Mucosa of gallbladder (tissue), 1 donor: ENCODE measurements at places on chromosomes 6 and 20. TPM values are rescaled to one million over a fixed set of nuclear protein-coding genes. Genes with fewer than 3 reads are reported as not detected.

Gene HCK
- total RNA-seq, result 11.7 TPM

Gene SLC25A27
- total RNA-seq, result 28.9 TPM

Gene LY6G6D
- not detected for total RNA-seq

GRCh38 chr6:149545258-149545753 lies 537 bp downstream of the PPIL4 start:
- DNase-seq, result peak; percentile 17

GRCh38 chr6:118808793-118809638 lies 84.9 kb upstream of the ASF1A start:
- DNase-seq, result no peak

GRCh38 chr20:4472906-4473305 lies 248.8 kb upstream of the PRND start:
- no peak for DNase-seq

- DNase-seq, result no peak
These were observed 79.0 kb upstream of the POPDC3 start for GRCh38 chr6:105258816-105259215.

DNA sequence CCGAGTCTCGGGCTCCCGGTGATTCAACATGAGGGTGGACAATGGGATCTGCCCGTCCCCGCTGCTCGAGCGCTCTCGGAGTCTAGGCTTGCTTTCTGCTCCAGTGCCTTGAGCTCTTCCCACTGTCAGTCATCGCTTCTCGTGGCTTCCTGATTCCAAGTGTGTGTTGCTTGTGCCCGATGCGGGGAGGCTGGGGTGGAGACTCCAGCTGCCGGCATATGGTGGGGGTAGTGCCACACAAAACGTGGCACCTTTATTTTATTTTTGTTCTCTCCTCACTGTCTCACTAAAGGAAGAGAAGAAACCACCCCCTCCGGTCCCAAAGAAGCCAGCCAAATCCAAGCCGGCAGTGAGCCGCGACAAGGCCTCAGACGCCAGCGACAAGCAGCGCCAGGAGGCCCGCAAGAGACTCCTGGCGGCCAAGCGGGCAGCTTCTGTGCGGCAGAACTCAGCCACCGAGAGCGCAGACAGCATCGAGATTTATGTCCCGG lies 14.8 kb upstream of the MYL9 start:
- DNase-seq, result no peak

GRCh38 chr20:6051505-6051904 lies 2.4 kb downstream of the LRRN4 start:
- DNase-seq, result no peak

- DNase-seq, result no peak
These were observed 168.5 kb downstream of the MYLK4 start for GRCh38 chr6:2582268-2582667.

DNA sequence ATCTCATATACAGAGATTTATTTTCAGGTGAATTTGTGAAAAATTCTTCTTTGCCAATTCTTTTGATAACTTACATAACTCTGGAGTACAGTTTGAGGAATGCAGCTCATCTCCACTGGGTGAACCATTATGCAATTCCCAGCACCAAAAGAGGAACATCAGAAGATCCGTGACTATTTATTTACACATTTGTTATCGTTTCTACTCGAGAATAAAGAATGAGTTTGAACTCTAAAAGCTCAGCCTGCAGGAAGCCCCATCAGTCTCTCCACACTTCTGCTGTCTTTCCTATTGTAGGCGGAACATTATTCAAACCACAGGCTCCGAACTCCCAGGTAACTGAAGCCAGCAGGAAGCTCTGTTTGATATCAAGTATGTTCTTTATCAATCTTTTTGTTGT lies 95.9 kb upstream of the IFNGR1 start:
- no peak for DNase-seq
